ENCODE measurements at places on chromosomes 11 and 22.

DNA sequence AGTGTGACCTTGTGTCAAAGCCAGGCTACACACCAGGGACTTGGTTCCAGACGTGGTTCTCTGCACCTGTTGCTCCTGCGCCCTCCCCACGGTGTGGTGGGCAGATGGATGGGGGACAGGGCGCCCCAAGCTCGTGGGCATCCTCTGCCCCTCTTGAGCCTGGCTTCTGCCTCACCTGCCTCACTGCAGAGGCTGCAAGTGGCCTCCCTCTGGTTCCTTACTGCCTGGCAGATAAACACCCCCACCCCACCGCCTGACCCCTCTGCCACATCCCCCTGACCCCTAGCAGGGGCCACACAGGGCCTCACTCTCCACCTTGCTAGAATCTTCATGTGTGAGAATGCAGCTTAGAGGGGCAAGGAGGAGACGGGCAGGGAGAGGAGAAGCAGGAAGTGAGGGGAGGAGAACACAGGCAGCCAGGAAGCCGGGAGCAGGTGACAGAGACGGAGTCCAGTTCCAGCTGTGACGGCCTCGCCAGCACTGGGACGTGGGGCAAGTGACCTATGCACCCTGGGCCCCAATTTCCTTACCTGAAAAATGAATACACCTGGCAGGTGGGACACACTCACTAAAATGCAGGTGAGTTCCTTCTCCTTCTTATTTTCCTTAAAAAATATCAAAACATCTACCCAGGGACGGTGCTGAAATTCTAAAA, 178.3 kb downstream of the EFCAB6 start:
- no peak for DNase-seq

DNA sequence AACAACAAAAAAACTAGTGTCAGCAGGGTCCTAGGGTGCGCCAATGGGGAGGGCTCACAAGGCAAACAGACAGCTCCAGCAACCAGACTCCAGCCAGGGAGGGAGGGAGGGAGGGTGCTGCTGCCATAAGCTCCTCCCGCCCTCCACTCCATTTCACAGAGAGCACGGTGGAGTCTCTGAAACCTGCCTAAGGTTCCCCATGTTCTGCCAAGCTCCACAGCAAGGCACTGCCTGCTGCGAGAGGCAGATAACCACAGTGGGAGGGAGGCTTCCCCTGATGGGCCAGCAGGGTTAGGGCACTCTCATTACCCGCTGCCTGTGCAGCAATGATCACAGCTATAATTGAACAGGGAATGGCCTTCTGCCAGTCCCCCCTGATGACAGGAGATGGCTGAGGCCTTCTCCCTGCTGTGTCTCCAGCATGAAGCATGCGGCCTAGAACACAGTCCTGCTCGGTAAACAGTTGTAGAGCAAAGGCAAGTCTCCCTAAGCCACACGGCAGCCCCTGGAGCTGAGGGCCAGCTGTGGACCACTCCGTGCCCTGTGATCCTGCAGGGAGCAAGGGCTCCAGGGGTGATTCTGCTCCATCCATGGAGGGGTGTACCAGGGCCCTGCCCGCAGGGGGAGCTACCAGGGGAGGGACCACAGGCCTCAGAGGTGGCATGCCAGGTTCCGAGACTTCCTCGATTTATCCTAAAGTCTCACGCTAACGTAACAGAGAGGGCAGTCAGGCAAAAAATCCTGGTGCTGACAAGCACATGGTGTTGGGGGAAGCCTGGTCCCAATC, 42.9 kb downstream of the PC start:
- no peak for DNase-seq

DNA sequence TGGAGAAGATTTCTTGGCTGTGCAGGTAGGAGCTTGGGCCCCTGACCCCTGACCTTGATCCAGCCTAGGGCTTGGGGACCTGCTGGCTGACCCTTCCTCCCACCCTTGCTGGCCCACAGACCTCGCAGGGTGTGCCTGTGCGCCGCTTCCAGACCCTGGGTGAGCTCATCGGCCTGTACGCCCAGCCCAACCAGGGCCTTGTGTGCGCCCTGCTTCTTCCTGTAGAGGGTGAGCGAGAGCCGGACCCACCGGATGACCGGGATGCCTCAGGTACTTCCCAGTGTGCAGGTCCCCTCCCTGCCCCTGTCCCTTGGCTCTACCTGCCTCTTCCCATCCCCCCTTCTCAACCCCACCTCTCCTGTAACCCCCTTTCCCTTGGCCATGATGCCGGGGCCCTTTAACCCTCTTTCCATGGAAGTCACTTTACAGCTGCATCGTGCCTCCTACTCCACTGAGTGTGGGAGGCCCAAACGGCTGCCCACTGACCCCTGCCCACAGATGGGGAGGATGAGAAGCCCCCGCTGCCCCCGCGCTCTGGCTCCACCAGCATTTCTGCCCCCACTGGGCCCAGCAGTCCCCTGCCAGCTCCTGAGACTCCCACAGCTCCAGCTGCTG, 3.8 kb downstream of the INPPL1 start:
- DNase-seq = no peak

DNA sequence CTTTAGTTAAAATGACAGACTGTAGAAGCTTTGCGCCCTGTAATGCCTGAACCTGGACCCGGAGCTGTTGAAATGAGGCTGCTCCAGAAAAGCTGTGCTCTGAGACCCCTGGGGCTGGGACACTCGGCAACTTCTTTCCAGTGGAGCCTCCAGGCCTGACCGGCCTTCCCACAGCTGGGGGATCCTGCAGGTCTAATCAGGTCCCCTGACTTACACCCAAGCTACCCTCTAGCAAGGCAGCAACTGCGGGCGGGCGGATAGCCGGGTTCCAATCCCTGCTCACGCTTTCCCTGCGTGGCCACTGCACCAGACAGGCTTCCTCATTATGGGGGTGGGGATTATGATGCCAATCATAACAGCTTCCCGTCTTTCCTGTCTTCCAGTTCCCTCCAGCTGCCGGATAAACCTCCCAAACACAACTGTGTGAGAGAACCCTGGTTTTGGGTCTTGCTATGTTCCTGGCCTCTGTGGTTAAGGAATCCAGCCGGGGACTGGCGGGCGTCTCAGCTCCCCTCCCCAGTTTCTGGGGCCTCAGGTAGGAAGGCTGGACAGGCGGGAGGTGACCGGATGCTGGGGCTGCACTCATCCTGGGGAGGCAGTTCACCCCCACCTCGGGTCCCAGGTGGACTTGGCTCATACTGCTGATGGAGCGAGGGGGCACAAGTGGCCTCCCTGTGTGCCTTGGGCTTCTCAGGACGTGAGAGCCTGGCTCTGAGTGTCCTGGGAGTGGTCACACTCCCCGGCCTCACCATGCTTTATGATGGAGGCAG, 38.6 kb downstream of the PARVG start:
- DNase-seq = no peak

DNA sequence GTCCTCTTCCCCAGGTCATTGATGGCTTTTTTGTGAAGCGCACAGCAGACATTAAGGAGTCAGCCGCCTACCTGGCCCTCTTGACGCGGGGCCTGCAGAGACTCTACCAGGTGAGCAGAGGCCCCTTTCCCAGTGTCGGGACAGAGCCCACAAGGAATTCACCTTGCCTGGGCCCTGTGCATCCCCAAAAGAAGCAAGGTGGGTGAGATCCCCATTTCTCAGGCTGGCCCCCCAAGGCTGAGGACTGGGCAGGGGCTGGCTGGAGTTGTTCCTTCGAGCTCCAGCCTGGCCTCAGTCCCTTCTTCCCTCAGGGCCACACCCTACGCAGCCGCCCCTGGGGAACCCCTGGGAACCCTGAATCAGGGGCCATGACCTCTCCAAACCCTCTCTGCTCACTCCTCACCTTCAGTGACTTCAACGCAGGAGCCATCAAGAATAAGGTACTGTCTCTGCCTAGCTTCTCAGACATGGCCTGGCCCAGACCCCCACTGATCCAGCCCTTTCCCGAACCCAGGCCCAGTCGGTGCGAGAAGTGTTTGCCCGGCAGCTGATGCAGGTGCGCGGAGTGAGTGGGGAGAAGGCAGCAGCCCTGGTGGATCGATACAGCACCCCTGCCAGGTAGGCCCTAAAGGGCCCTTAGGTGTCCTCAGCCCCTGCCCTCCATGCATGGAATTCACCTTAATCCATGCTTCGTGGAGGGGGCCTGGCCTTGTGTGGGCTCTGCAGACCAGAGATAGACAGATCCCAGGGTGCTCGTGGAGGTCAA, 4.7 kb downstream of the MUS81 start:
- DNase-seq = no peak

Measured in T-helper 22 cell (primary cell).